Right lung (tissue), 10 donors: ENCODE measurements at places on chromosomes 4 and X.

- DNase-seq, result peak; percentile 25
Observed at GRCh38 chr4:13218326-13218958, 265.7 kb downstream of the RAB28 start.

GRCh38 chr4:27881705-27882104 lies 1021.1 kb downstream of the STIM2 start:
- no peak for DNase-seq

DNA sequence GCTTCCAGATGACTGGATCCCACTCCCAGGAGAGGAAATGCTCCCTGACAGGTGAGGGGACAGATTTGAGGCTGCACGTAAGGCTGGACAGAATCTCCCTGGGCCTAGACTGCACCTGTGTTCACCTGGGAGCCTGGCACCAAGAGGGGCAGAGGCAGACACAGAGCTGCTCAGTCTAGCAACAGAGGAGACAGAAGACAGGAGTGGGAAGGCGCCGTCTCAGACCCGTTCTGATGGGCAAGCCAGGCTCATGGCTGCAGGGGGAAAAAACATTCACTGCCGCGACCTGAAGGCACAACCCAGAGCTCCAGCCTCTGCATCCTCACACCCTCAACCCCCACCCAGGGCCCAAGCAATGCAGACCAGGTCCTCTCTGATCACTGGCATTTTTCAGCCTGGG lies 16.8 kb downstream of the BCAP31 start:
- DNase-seq, result no peak

- DNase-seq, result no peak
Observed at GRCh38 chr4:125801373-125801772, 486.6 kb downstream of the FAT4 start.

GRCh38 chr4:147201016-147201415 lies 255.4 kb upstream of the TTC29 start:
- DNase-seq, result peak; percentile 39

GRCh38 chr4:88058295-88058694 lies 50.9 kb downstream of the PKD2 start:
- DNase-seq, result no peak

DNA sequence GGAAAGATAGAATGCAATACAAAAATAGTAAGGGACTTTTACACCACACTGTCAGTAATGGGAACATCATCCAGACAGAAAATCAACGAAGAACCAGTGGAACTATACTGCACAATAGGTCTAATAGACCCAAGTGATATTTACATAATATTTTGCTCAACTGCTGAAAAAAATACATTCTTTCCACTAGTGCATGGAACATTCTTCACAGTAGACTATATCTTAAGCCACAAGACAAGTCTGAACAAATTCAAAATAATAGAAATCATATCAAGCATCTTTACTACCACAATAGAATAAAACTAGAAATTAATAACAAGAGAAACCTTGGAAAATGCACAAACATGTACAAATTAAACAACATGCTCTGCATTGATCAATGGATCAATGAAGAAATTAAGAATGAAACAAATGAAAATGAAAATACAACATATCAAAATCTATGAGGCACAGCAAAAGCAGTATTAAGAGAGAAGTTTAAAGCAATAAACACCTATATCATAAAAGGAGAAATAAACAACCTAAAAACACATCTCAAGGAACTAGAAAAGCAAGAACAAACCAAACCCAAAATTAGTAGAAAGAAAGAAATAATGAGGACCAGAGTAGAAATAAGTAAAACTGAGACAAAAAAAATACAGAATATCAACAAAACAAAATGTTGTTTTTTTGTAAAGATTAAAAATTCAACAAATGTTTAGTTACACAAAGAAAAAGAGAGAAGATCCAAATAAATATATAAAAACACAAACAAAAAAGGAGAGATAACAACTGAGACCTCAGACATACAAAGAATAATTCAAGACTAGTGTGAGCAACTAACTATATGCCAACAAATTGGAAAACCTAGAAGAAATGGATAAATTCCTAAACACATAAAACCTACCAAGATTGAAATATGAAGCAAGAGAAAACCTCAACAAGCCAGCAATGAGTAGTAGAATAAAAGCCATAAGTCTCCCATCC lies 51.5 kb upstream of the ANTXR2 start:
- no peak for DNase-seq

DNA sequence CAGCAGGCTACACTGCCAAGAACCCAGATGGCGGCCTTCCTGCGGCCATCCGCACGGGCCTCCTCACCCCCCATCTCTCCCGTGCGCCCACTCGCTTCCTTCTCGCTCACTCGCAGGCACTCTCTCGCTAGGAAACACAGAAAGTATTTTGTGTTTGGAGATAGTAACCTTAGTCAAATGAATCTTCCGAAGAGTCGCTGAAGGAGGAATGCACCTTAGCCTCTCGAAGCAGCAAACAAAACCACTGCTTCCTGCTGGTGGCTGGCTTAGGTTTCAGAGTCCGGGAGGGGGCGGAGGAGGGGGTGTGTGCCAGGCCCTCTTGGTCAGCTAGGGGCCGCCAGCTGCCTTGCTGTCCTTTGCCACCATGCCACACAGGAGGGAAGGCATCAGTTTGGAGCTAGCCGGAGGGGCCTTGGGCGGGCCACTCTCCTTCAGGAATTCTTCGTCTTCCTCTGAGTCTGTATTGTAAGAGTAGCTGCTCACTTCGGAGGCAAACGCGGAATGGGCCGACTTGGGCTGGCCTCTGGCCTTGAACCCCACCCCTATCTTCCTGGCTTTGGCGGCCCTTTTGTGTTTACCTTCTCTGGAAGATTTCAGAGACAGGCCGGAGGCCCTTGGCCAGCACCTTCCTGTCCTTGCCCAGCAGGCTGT lies 73.2 kb upstream of the UCP1 start:
- DNase-seq, result no peak

DNA sequence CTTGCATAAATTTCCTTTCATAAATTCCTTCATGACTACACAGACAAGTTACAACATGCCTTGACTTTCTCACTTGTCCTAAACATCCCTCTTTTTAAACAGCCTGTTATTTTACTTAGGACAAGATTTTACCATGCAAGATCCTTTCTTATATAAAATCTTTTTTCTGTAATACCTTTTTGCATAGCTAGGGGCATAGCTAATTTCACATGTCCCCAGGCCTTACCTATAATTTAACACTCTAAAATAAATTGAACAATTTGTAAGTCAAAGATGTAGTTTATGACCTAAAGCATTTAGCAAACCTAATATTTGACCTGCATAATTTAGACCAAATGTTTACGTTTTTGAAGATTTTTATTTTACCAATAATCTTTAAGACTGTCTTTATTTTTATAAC lies 396.3 kb upstream of the FSTL5 start:
- DNase-seq, result no peak

- no peak for DNase-seq
Observed at GRCh38 chr4:108203377-108203776, 34.6 kb upstream of the LEF1 start.

- DNase-seq, result no peak
Observed at GRCh38 chr4:37641886-37642849, 44.0 kb downstream of the RELL1 start.

DNA sequence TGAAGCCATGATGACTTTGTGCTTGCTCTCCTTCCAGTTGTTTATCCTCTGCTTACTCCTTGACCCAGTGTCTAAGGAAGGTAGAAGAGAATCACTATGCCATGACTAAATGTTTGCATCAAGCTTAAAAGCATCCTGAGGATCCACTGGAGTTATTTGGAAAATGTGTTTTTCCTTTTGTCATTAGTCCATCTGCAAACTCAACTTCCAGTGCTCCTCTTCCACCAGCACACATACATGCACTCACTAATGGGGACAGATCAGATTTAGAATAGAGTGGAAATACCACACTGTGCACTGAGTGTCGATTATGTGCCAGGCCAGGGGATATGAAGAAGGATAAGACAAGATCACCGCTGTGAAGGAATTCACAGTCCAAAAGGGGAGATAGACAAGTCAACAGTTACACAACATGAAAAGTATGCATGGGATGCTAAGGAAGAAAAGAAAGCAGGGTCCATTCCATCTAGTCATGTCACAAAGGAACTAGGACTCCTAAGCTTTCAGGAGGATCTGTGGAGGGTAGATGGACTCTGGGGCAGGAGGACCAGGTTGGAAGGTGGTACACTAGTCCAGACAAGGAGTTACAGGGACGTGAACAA lies 1.9 kb downstream of the OCIAD2 start:
- DNase-seq, result no peak

DNA sequence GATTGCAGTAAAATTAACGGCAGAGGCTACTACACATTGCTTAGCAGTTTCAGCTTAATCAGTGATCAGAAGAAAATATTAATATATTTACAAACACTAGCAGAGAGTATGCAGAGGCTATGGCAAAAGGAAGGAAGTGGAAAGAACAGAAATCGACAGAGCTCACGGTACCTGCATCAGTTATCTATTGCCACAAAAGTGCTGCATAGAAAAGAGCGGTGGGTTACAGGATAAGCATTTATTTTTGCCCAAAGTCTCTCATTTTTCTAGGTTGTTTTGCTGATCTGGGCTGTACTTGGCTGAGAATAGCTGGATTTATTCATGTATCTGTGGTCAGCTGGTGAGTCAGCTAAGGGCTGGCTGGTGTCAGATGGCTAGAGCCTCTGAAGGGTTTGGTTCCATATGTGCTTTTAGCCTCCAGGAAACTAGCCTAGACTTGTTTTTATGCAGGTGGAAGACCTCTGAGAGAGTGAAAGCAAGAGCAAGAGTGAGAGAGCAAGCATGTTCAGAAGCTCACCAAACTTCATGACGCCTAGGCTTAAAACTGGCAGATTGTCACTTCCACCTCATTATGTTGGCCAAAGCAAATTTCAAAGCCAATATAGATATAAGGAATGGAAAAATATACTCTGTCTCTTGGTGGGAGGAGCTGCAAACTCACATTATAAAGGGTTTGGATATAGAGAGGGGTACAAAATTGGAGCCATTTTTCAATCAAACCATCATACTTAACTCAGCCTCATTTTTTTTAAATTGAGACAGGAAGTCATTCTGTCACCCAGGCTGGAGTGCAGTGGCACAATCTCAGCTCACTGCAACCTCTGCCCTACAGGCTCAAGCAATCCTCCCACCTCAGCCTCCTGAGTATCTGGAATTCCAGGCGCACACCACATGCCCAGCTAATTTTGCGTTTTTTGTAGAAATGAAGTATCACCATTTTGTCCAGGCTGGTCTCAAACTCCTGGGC lies 153.2 kb upstream of the RPL34 start:
- no peak for DNase-seq

GRCh38 chr4:162586266-162586665 lies 422.5 kb upstream of the FSTL5 start:
- no peak for DNase-seq

DNA sequence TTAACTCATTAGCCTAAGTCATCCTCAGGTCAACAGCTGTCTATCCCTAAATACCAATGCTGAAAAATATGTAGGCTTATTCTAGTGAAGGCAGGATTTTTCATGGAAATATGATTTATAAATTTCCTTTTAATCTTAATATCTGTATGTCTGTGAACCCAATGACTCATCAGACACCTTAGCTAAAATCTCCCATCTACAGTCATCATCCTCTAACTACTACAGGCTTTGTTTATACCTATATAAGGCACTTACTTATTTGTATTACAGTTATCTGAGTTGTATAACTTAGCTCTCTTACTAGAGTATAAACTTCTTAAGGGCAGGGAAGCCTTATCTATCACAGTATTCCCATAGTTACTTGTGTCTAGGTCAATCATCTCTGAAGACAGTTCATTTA lies 24.2 kb downstream of the AMMECR1 start:
- DNase-seq, result no peak

DNA sequence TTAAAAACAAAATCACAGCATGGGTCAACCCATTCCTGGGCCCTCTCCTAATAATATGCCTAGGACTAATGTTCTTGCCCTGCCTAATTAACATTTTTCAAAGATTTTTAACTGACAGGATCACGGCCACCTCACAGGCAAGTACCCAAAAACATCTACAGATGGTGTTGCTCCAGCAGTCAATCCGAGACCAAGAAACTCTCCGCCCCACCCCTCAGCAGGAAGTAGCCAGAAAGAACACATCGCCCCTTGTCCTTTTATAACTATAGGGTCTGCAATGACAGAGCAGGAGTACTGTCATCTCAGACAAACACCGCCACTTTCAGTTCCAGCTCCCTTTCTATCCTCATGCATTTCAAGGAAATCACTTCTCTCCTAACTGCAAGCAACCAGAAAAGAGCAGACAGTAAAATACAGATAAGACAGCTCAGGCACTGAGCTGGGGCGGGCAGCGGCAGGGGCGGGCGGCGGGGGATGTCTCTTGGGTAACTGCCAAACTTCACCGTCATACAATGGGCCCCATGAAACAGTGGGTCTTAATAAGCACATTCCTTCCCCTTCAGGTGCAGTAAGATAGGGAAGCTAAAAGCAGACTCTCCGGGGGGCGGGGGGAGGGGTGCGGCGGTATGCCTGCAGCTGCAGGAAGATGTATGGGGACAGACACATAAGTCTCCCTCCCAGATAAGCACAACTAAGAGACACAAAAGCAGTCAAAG lies 67.4 kb downstream of the ZNF182 start:
- peak; percentile 10 for DNase-seq

- DNase-seq, result peak; percentile 55
Observed at GRCh38 chr4:176238157-176238610, 30.8 kb downstream of the ASB5 start.
